Effector memory CD4-positive, alpha-beta T cell (primary cell): ENCODE measurements at places on chromosomes 7 and 10.

- no peak for DNase-seq
These were observed 557.0 kb upstream of the IGFBP3 start for GRCh38 chr7:46478046-46478445.

- no peak for DNase-seq
These were observed 37.8 kb upstream of the CACUL1 start for GRCh38 chr10:118792526-118792925.

- DNase-seq: no peak
These were observed 44.6 kb downstream of the UBE2H start for GRCh38 chr7:129908181-129908580.

DNA sequence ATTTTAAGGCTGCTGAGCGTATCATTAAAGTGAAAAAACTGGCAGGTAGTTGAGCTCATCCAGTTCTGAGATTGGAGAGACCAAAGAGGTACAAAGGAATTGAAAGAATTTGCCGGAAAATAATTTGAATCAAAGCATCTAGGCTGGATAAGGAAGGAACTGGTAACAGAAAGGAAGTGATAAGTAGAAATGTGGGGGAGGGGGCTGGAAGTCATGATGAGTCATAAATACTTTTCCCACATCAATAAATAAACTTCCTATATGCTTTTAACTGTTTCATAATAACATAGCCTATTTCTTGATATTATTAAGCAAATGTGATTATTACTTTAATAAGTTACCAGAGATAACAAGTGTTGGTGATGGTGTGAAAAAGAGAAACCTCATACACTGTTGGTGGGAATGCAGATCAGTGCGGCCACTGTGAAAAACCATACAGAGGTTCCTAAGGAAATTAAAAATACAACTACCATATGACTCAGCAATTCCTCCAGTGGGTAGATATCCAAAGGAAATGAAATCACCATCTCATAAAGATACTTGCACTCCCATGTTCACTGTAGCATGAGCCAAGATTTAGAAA, 27.0 kb downstream of the ZNF438 start:
- DNase-seq: no peak

GRCh38 chr7:143323653-143324052, 7.7 kb downstream of the CLCN1 start:
- DNase-seq: no peak

- no peak for DNase-seq
These were observed 8.0 kb downstream of the AASS start for GRCh38 chr7:122136078-122136477.

DNA sequence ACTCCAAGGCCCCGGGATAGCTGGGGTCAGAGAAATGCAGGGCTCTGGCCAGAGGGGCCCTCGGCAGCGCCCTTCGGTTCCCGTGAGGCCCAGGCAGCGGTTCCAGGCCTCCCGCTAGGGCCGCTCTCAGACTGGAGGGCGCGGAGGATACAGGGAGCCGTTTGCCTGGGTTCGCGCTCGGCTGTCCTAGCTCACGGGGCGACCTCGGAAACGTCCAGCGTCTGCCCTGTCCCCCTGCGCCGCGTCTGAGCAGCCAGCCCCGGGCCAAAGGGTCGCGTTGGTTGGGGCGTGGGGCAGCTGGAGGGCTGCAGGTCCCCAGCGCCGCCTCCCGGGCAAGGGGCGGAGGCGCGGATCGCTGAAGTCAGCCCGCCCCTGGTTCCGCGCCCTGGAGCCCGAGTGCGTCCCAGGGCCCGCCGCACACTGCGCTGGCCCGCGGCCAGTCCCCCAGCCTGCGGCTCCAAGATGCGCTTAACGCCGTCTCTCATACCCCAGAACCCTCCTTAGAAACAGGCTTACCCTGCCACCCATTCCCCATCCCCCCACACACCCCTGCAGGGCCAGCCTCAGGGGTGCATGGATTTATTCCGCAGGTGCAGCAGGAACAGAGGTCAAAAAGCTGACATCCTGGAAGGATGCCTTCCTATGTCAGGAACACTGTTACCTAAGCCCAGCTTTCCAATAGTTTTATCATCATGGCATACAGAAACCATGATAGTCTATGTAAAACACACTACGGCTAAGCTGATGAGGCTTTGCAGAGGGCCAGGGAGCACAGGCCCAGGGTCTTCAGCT, 22.1 kb upstream of the OPN4 start:
- DNase-seq: no peak

DNA sequence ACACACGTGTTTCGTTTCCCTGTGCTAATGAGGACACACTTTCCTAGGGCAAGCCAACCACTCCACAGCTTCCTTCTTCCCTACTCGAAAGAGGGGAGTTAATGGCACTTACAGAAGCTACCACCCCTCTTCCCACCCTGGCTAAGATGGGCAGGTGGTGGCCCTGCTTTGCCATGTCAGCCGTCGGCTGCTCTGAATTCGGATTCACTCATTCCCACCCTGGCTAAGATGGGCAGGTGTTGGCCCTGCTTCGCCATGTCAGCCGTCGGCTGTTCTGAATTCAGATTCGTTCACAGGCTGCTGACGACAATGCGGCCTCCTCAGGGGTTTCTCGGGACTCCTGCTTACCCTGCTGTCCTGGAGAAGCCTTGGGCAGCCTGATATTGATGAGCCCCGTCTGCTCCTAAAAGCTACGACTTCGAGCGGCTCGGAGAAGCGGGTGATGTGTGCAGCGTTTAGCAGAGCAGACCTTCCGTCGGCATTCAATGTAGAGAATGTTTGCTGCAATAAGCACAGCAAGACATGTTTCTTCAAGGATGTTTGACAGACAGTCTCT, 56.2 kb upstream of the PPP2R2D start:
- no peak for DNase-seq

DNA sequence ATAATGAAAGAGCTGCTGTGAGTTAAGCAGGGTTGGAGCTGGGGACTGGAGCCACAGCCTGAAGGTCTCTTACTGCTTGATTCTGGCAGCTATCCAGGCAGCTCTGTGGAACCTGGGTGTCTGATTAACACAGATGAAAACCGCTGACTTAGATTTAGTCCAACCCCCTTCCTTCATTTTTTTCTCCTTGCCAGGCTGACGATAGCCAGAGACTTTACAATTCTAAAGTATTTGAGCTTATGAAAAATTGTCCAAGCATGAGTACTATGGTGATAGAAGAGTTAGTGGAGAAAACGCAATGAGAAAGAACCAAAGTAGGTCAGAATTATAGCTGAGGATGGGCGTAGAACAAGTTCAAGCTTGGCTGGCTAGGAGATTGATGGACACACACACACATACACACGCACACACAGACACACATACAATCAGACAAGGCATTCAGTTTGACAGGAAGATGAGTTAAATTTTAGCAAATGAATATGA, 13.5 kb upstream of the GPR85 start:
- DNase-seq: no peak

DNA sequence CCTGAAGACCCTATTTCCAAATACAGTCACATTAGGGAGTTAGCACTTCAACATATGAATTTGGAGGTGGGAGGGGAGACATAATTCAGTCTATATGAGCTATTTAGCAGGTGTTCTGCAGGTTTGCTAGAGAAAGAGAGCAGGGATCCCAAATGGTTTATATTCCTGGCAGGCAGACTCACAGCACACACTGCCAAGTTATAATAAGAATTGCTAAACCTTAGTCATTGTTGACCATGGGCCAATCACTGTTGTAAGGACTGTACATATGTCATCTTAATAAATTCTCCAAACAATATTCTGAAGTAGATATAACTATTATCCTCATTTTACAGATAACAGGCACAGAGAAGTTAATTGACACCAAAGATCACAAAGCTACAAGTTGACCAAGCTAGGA, 1.5 kb upstream of the CCDC3 start:
- no peak for DNase-seq

- no peak for DNase-seq
These were observed 44.4 kb upstream of the ELN start for GRCh38 chr7:73983437-73984164.

GRCh38 chr10:120039826-120040225, 147.3 kb downstream of the SEC23IP start:
- no peak for DNase-seq

DNA sequence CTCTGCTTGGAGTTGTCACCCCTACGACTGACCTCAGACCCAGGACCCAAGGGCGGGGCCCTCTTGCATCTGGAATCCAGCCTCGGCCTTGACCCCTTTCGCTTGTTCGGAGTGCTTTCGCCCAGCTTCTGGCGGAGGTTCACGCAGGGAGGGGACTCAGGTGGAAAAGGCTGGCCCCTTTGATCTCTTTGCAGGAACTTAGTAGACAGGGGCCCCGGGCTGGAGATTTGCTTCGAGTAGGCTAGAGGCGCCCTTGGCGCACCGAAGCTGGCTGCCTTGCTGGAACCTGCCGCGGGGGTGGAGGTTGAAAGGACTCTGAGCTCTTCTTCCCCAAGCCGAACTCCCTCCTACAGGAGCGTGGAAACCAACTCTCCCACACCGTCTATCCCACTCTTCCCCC, 255.1 kb downstream of the OTUD1 start:
- no peak for DNase-seq

GRCh38 chr7:107151538-107151937, 17.3 kb upstream of the HBP1 start:
- no peak for DNase-seq

GRCh38 chr7:29150856-29151255, 4.5 kb upstream of the CPVL start:
- no peak for DNase-seq

DNA sequence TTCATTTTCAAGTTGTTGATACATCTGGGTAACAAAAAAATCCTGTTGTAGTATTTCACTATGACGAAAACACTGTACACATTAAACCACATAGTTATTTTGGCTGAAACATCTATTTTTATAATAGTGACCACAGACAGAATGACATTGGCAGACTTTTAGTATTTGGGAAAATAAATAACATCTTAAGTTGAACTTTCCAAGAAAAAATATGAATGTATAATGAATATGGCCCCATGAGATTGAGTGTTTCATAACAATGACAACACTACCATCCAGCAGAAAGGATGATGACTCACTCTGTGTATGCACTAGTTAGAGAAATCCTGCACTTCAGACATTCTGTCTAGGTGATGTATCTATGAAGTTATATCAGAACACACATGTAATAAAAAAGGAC, 118.1 kb downstream of the SEMA3D start:
- DNase-seq: no peak

DNA sequence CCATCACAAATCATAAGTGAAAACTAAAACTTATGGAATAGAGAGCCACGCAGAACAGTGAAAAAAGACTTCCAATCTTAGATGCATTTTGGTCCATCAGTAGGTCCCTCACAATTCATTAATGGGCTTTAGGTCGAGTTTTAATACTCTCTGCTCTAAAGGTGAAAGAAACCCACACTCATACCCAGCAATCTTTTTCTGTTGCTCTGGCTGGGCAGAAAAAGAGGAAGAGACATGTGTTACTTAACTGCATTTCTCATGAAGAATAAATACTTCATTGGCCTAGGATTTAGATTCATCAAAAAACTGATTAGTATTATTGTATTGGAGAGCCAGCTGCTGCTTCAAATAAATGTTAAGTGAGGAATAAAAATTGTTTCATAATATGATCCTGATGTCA, 645.7 kb downstream of the PHTF2 start:
- DNase-seq: no peak

DNA sequence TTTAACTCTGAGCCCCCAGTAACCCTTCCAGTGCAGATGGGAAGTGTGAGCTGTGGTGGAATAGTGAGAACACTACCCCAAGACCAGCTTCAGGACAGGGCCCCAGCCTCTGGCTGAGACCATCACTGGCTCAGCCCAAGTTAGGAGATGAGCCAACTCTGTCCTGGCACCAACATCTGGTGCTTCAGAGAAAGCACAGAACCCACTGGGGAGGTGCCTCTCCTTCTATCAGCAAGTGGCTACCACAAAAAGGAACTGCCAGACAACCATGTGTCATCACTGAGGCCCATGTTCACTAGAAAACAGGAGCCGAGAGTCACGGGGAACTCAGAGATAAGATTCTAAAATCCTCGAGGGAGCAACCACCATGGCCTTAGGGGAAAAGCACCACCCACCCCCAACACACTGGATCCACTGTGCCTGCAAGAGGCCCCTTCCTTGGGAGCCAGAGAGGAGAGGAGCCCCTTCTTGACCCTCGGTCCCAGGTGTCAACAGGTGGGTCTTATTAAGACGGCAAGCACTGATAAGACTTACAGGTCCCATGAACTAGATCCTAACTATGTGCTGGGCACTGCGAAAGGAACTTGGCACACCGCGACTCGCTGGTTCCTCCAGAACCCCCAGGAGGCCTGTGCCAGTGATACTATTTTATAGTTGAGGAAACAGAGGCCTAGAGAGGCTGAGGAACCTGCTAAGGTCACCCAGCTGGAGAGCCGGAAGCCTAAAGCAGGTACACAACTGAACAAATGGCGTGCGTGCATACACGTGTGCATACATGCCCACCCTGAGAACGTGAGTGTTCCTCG, 102.7 kb downstream of the FAM53B start:
- no peak for DNase-seq

DNA sequence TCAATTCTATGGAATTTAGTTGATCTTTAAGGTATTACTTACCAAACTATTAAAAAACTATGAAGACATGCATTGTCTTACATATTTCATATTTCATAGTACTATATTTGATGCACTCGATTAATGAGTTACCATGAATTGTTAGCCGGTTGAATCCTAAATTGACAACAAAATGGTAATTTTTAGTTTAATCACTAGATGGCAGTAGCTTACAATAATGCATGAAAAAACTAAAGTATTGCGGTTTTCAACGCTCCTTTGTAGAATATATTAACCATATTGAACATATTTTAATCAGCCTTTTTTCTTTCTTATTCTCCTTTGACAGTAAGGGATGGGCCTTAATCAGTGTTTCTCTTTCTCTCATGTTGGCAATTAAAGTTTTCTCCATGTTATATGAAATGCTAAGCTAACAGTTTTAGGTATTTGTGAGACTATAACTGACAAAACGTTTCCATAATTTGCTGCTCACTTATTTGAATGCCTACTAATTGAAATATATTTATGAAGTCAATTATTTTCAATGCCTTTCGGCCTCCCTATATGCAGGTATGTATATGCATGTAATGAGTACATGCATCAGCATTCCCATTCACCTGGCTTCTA, 48.5 kb upstream of the ARL4A start:
- no peak for DNase-seq

DNA sequence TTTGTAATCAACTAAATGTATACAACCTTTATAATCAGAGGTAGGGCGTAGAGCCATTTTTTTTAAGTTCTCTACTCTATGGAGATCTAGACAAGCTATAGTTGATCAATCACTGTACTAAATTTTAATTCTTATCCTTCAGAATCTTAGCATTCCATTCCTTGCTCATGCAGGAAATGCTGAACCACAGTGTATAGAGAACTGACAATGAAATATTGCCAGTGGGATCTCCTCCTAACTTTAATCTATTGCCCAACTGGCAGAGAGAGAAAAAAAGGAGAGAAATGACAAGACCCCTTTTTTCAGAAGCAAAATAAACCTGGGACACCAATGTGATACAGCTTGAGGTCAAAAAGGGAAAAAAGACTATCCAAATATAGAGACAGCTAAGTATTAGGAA, 26.4 kb upstream of the PPP3CB start:
- no peak for DNase-seq

GRCh38 chr10:132748135-132748534, 37.8 kb downstream of the NKX6-2 start:
- DNase-seq: no peak
